ENCODE measurements at places on chromosomes 3 and 15.

DNA sequence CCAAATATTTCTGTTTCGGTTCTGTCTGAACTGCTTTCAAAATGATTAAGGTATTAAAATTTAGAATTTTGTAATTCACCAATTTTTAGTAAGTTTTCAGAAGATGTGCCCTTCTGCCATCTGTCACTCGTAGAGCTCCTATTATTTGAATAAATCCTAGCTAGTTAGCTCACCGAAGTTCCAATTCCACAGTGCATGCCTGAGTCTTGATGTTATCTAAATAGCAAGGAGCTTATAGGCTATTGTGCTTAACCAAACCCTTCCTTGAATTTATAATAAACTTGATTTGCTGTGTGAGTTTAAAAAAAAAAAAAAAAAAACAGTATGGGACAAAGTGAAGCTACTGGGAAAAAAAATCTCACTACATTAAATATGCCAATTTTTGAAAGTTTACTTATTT, 18.7 kb downstream of the ATP13A3 start:
- DNase-seq, result no peak

- DNase-seq, result no peak
Observed at GRCh38 chr3:69539134-69539533, 153.2 kb upstream of the FRMD4B start.

GRCh38 chr15:31207246-31207645, 105.7 kb upstream of the TRPM1 start:
- no peak for DNase-seq

- no peak for DNase-seq
Observed at GRCh38 chr3:9206287-9206686, 43.2 kb downstream of the SRGAP3 start.

GRCh38 chr3:185705498-185705897, 119.3 kb downstream of the IGF2BP2 start:
- DNase-seq, result no peak

DNA sequence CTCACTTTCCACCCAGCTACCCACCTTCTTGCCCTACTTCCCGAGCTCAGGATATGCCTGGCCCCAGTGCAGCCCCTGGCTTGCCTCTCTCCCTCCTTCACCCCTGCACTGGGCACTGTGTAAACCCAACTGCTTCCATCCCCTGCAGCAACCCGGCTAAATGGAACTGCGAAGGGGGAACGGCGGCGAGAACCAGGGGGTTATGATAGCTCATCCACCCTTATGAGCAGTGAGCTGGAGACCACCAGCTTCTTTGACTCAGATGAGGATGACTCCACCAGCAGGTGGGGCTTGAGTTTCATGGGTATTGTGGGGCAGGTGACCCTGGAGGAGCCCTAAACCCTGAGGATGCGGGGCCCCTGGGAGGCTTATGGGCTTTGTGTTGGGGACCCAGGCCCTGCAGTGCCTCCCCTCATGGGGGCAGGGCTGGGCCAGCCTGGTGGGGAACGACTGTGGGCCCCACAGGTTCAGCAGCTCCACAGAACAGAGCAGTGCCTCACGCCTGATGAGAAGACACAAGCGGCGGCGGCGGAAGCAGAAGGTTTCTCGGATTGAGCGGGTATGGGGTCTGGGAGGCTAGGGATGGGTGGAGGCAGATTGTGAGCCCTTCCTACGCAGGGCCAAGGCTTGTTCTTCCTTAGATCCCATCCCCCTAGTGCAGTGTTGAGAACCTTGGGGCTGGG, 9.6 kb downstream of the DVL3 start:
- no peak for DNase-seq

GRCh38 chr15:43378601-43379000, 7.7 kb downstream of the TUBGCP4 start:
- DNase-seq, result no peak

DNA sequence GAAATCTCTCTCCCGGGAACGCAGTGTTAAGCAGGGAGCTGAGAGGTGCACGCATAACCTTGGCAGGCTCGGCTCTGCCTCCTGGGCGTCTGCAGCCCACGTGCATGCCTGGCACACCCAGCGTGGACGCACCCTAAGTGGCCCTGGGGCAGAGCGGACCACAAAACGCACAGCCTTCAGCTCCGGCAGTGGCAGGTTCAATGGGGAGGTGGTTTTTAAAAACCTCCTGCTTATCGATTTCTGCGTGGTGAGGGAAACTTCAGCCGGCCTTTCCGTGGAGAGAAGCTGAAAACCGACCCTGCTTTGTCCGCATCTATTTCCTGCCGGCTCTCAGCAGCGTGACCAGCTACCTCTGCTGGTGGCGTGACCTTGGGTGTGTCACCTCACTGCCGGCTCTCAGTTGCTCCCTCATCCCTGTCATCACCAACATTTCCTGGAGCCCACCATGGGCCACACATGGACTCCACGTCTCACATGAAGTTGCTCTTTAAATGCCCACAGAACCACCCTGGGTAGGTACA, 134.8 kb upstream of the MEF2A start:
- DNase-seq, result no peak

DNA sequence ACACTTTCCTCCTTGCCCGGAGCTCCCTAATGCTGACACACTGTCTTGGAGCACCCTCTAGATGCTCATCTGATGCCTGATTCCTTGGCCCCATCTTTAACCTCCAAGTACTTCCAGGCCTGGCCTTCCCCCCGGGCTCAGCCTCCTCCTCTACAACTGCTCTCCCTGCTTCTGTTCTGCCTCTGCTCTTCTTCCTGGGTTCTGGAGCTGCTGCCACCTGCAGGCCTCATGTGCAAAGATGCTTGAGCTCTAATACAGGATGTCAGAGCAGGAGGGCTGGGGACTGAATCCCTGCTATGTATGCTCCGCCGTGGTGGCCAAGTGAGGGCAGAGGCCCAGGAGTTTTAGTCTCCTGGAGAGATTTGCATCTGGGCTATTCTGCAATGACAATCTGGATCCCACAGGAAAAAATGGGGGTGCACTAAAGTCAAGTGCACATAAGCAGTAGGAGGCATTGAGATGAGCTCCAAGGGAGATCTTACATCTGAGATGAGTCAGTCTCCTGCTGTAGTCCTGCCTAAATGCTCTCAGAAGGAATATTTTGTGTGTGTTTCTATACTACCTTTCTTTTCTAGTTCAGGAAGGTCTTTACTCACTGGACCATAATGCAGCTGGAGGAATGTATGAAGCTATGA, 296.3 kb downstream of the UACA start:
- DNase-seq, result peak; percentile 75

DNA sequence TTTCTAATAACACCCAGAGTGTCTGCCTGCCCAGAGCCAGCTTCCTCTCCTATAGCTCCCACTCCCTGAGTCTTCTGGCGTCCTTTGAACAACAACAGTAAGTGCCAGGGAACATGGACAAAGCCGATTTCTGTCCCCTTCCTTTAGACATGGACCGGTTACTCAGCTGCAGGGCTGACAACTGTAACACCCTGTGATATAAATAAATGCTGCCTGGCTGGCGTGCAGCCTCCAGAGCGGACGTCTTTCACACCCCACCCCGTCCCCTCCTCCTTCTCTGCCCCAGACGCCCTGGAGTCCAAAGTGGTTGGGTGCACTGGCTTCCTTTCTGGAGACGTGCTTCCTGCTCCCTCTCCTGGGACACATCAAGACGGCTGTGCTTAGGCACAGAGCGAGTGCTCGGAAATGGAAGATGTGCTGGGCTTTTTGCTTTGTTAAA, 281.9 kb upstream of the LRRFIP2 start:
- no peak for DNase-seq

DNA sequence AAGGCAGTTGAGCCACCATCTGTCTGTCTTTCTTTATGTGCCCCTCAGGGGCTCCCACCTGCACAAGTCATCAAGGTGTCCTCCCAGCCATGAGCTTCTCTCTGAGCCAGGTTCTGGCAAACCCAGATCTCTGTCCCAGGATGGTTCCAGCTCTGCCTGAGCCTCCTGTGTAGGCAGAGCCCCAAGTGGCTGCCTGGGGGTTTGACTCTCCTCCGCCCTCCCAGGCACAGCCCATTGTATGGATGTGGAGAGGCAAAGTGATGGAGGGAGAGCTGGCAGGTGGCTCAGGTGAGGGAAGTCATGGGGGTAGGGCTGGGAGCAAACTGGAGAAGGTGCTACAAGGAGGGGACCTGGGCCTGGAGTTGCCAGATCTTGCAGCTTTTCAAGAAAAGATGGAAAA, 56.9 kb downstream of the GRIP2 start:
- no peak for DNase-seq

- no peak for DNase-seq
Observed at GRCh38 chr15:89168316-89168833, 53.0 kb downstream of the RLBP1 start.

- DNase-seq, result no peak
Observed at GRCh38 chr3:50255251-50255615, 13.7 kb upstream of the SEMA3B start.

- no peak for DNase-seq
Observed at GRCh38 chr3:74000725-74001124, 376.0 kb upstream of the PDZRN3 start.

- no peak for DNase-seq
Observed at GRCh38 chr3:68234076-68234780, 579.8 kb upstream of the SUCLG2 start.

DNA sequence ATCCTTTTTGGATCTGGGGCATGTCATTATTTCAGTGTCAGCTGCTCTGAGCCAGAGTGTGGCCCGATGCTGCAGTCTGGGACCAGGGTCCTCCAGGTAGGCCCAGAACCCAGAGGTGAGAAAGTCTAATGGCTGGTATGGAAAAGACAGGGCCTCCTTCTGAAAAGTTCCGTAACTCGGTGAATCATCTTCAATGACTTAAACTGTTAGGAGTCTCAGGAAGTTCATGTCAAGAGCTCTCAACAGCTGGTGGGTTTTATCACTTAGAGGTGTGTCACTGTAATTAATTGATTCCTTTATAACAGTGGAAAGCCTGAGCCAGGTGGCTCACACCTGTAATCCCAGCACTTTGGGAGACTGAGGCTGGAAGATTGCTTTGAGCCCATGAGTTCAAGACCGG, 28.5 kb upstream of the PDE8A start:
- no peak for DNase-seq

DNA sequence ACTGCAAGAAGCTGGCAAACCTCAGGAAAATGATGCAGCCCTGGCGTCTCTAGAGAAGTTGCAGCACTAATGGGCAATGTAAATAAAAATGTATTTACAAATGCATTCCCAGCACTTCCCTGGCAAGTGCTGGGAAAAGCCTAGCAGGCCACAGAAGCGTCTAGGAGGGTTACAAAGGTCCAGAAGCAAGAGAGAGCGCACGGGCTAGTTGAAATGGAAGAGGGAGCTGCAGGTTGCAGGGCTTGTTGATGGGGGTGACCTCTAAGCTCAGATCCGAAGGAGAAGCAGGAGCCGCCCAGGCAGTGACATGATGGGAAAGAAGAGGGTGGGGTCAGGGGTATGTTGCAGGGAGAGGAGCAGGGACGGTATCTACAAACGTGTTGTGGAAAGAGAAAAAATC, 2.7 kb upstream of the KNL1 start:
- DNase-seq, result no peak

DNA sequence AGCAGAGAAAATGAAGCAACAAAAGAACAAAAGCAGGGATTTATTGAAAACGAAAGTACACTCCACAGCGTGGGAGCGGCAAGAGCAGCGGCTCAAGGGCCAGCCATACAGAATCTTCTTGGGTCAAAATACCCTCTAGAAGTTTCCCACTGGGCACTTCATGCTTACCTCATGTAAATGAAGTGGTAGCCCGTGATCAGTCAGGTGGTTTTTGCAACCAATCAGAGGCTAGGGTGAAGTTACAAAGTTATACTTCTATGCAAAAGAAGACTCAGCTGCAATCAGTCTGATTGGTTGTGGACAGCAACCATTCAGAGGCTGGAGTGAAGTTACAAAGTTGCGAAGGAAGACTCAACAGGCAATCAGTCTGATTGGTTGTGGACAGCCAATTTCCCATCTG, 37.8 kb upstream of the TRH start:
- peak; percentile 73 for DNase-seq

DNA sequence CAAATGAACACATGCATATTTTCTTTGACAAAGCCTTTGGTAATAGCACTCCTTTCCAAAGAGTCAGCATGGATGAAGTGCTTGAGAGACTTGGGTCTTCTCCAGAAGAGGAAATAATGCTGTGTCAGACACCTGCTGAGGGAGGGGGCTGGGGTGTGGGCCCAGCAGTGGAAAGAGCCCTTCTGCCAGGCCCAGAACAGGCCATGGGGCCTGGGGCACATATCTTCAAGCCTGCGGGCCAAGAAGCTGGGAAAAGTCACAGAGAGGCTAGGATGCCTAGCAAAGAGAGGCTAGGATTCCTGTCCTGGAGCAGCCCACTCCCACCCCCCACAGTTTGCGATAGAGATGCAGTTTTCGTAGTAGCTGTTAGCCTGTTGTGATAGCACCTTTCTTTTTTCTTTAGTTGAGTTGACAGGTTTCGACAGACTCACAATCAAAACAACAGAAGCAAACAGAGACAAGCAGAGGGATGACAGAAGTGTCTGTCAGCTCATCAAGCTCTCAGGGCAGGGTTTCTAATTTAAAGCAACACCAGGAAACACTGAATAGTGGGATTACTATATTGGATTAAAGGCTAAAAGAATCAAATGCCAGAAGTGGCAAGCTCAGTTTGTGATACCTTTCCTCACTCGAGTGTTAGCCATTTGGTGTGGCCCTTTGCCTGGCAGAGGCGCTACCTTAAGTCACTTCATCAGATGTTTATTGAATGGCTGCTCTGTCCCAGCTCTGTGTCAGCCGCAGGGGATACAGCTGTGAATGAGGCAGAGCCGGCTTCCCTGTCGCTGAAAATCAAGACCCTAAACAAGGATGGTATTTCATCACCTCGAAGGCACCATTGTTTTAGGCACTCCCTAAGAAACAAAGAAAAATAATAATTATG, 19.0 kb downstream of the CMTM7 start:
- DNase-seq, result no peak

DNA sequence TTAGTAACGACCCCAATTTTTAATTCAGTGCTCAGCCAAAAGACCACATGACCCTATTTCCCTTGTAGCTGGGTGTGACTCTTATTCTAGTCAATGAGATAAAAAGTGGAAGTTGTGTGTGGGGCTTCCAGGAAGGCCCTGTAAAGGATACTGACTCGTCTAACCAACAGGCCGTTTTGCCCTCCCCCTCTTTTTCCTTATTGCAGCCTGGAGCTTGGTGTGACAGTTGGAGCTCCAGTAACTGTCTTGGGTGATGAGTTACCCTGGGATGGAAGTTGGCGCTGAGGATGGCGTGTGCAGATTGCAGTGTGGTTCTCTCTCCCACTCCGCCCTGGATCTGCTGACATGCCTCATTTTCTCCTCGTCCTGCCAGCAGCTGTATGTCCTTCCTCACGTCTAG, 209.3 kb upstream of the PROK2 start:
- DNase-seq, result no peak

DNA sequence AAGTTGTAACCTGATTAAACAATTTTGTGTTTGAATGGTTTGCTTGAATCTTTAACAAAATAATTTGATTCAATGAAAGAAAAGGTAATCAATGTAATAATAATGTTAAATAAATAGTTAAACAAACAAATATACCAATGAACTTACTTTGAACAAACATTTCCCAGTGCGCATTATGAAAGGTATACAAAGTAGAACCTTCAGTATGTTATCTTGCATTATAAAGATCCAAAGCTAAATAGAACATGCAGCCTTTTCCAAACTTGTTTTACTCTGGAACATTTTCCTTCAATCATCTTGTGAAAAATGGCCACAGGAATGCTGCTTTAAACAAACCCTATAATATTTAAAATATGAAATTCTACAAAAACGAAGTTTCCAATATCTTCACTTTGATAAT, 620.0 kb downstream of the NAALADL2 start:
- DNase-seq, result no peak

- no peak for DNase-seq
Observed at GRCh38 chr15:100033140-100033857, 300.1 kb upstream of the LYSMD4 start.

- no peak for DNase-seq
Observed at GRCh38 chr3:198030125-198030524, 70.1 kb downstream of the LMLN start.

All from SW480 (cell line).